PC-3 (cell line): ENCODE measurements at places on chromosomes 11 and 22. TPM values are rescaled to one million over a fixed set of nuclear protein-coding genes. Genes with fewer than 3 reads are reported as not detected.

The PIH1D2 gene
- 0.75 and 1.7 TPM in 2 replicates for total RNA-seq

The ESAM gene
- 10.4 and 10.8 TPM in 2 replicates for total RNA-seq

The VPREB3 gene
- 0.77 TPM in 1 of 2 replicates, not detected in the other for total RNA-seq

The SERPING1 gene
- total RNA-seq: not detected in 2 replicates

The CNGA4 gene
- total RNA-seq: 0.51 TPM in 1 of 2 replicates, not detected in the other
